ENCODE measurements at places on chromosomes 1 and 21. TPM values are rescaled to one million over a fixed set of nuclear protein-coding genes. Genes with fewer than 3 reads are reported as not detected.

GRCh38 chr1:89904219-89904980 is 83.6 kb downstream of the LRRC8D start:
- no peak for DNase-seq

DNA sequence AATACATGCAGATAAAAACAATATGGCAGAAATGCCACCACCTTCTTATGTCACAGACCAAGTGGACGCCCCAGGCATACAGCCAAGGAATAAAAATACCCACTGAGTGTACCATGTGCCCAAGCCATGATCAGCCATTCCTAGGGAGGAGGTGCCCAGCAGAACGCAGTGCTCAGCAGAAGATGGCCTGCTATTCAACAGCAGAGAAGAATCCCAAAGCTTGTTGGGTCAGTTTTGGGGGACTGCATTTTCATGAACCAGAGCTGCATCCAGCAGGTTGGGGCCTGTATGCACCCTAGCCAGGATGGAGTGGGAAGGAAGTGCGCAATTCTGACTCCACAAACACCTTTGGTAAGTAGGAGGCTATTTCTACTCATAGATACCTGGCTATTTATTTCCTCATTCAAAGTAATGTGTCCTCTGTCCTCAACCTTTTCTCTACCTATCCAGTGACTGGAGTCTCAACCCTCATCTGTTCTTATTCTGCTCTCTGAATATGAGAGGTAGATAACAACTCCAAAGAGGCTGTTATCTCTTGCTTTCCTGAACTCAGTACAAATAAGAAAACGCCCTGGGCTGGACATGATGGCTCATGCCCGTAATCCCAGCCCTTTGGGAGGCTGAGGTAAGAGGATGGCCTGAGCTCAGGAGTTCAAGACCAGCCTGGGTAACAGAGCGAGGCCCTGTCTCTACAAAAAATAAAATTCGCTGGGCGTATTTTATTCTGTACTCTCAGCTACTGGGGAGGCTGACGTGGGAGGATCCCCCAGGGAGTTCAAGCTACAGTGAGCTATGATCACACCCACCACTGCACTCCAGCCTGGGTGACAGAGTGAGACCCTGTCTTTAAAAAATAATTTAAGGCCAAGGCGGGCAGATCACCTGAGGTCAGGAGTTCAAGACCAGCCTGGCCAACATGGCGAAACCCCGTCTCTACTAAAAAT is 2.5 kb upstream of the PLEKHM2 start:
- peak; percentile 69 for DNase-seq

GRCh38 chr1:8047686-8048445 is 21.8 kb upstream of the ERRFI1 start:
- DNase-seq: no peak

The NR5A2 gene
- total RNA-seq: not detected

DNA sequence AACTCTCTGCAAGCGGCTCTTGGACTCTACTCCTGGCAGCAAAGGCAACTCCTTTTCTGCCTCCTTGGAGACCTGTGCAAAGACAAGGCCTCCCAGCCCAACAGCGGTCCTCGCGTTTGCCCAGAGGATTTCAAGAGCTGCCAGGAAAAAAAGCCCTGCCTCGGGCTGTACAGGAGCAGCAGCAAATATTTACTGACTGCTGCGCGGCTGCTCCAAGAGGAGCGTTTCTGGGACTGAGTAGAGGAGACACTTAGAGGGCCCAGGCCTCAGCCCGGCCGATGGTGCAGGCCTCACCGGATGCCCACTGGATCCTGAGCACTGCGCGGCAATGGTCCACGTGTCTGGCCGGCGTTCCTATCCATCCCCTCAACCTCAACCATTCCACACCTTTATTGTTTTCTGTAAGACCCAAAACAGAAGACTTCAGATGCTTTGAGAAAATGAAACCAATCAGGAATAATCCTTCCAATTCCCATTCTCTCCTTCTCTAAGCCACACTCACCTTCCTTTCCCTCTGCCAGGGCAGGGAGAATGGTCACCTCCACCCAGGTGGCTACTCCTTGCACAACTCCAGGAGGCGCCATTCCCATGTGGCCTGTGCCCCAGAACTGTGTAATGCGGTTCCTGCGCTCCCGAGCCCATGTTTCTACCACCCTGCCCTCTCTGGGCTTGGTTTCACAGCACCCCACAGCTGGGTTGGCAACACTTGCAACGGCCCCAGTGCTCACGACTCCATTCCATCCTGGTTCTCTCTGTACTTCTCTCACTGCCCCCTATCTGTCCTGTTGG is 215.8 kb downstream of the TRABD2B start:
- DNase-seq: peak; percentile 78

The C1orf87 gene
- total RNA-seq: not detected

GRCh38 chr1:235865565-235866204 is 1.0 kb downstream of the LYST start:
- DNase-seq: no peak

DNA sequence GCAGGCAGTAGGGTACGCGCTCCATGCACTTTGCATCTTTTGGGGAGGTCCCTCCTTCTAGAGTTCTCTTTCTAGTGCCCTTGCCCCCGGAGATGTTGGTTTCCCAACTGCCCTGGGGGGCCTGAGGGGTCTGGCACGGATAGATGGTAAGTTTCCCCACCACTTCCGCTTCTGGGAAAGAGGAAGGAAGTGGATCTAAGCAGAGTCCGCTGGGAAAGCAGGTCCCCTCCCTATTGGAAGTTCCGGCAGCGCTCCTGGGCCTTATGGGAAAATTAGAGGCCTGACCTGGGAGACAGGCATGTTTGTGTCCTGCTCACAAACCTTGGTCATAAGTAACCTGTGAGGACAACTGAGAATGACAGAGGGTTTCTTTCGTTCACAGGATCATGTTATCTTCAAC is 274.4 kb downstream of the RPS6KC1 start:
- DNase-seq: no peak

- DNase-seq: no peak
Measured at GRCh38 chr21:28342212-28342810, 650.4 kb downstream of the LTN1 start.

The SHE gene
- total RNA-seq: not detected

DNA sequence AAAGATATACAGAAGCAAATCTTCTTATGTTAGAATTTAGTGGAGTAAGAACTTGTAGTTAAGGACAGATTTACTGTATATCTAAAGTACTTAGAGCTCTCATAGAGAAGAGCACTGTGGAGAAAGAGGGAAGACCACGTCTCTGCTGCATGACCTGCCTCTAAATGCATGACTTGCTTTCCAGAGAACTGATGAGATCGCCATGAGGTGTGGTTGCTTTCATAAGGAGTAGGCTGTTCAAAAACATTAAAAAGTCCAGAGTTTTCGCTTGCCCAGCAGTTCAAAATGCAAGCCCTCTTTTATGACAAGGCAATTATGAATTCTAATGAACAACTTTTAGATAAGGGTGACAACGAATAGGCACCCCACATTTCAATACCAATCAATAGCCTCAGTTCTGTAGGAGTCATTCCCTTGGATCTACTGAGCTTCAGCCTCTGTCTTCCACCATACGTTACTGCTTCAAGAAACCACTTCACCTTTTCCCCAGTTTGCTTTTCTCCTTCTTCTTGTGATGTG is 24.9 kb downstream of the SLC30A10 start:
- DNase-seq: no peak

DNA sequence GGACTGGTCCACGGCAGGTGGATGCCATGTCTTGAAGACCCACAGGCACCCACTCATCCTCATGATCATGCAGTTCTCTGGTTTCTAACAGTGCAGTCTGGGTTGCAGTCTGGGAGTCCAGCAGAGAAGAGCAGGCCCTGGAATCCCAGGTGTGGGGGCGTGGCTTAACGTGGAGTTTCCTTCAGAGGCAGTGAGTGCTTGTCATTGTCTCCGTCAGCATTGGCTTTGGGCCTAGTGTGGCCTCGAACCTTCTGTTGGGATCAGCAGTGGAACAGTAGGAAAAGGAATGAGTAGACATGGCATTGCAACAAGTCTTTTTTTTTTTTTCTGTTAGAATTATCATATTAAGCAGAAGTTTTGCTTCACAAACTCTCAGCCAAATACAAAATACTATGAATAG is 12.8 kb downstream of the LGALS8 start:
- DNase-seq: no peak
